ENCODE measurements at places on chromosomes 5 and 9.

- DNase-seq: no peak
These were observed 46.6 kb downstream of the ATP10B start for GRCh38 chr5:160805376-160805775.

- no peak for DNase-seq
These were observed 178.8 kb downstream of the TMEM161B start for GRCh38 chr5:88089719-88090390.

GRCh38 chr5:174794931-174795672 lies 70.7 kb downstream of the MSX2 start:
- no peak for DNase-seq

GRCh38 chr9:136935651-136936050 lies 8.9 kb downstream of the FBXW5 start:
- DNase-seq: no peak

DNA sequence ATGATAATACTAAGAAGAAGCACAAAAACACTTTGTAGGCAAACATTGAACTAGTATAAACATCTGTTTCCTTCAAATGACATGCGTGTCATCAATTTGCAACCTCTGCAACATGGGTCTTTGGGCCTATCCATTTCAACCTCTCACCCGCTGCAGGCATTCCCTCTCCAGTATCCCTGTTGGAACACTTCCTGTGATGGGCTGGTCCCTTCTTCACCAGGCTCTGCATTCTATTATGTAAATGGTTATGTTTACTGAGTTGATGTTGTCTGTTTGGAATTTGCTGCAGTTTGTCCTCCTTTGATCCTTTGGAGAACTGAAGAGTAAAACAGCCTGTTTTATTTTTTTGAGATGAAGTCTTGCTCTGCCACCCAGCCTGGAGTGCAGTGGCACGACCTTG lies 16.6 kb upstream of the TBC1D2 start:
- DNase-seq: no peak

DNA sequence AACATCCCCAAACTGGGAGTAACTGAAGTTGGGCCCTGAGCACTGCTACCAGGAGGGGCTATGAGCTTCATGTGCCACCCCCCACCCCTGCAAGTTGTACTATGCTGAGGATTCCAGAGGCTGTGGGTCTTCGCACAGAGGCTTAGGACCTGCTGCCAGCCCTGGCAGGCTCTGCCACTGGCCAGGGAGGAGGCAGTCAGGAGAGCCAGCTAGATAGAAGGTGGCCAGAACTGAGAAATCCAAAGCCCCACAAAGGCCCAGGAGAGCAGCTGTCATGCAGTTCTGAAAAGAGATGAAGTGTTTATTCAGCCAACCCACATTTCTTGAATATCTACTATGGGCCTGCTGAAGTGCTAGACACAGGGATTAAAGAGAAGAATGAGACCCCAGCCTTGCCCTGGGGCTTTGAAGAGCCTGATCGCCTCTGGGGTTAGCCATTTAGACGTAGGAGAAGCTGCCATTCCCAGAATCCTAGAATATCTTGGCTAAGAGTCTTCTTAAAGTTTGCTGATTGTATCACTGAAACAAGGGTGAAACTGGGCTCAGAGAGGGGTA lies 1.4 kb downstream of the ALAD start:
- DNase-seq: no peak

DNA sequence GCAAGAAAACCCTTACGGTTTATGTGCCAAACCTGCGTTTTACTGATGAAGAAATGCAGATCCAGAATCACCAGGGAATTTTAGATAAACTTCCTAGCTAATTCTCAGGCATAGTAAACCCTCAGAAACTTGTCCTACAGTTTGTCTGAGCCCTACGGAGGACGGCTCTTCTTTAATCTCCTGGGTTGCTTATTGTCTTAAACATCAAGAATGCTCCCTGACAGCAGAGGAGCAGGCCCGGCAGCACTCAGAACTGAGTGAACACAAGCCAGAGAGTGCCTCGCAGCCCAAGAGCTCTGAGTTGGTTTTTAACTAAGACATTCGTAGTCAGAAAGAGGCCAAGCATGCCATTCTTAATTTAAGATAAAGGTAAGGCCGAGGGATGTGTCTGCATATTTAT lies 114.7 kb upstream of the ERCC6L2 start:
- DNase-seq: no peak

- no peak for DNase-seq
These were observed 172.2 kb upstream of the GRAMD2B start for GRCh38 chr5:126251024-126251423.

- no peak for DNase-seq
These were observed 19.4 kb downstream of the SNX24 start for GRCh38 chr5:122864842-122865241.

DNA sequence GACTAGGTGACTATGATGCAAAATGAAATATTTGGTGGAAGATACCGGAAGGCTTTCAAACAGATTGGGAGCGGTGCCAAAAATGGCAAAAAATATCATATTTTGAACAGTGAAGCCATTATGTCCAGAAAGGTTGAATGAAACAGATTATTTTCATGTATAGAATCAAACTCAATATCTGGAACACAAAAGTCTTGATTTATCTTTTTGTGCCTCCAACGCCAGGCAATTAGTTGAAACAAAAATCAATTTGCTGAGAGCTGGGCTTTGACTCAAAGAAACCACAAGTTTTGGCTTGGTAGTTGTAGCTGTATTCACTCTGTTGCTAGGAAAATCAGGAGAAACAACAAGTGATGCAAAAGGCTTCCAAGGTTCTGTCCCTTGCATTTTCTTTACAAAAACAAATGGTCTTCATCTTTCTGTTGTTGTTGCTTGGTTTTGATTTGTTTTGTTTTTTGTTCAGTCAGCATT lies 421.7 kb upstream of the TYRP1 start:
- no peak for DNase-seq

- no peak for DNase-seq
These were observed 9.5 kb upstream of the NANS start for GRCh38 chr9:98047002-98047401.

- DNase-seq: no peak
These were observed 31.4 kb downstream of the XPA start for GRCh38 chr9:97665742-97666141.

DNA sequence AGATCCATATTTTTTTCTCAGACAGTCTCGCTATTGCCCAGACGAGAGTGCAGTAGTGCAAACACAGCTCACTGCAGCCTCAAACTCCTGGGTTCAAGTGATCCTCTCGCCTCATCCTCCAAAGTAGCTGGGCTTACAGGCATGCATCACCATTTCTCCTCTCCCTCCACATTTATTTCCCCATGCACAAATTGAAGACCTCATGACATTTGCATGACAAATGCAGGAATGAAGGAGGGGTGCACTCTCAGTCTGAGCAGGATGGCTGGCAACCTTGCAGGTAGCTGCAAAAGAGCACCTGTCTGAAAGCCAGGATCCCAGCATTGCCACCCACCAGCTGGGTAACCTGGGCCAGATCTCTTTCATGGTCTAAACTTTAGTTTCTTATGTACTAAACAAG lies 111.2 kb downstream of the SH3TC2 start:
- DNase-seq: no peak

DNA sequence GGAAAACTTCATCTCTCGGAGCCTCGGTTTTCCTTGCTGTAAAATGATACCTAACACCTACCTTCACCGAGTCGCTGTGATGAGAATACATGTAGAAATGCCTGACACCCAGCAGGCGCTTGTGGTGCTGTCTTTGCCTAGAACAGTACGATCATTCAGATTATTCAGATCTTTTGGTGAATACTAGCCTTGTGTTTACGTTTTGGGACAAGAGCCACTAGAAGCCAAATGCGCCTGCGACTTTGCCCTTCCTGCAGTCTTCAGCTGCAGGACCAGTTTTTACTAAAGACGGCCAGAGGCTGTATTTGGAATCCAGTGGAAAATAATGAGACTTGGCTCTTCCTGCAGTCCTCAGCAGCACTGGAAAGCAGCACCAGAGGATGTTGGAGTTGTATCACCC lies 189.6 kb downstream of the TRIO start:
- no peak for DNase-seq

DNA sequence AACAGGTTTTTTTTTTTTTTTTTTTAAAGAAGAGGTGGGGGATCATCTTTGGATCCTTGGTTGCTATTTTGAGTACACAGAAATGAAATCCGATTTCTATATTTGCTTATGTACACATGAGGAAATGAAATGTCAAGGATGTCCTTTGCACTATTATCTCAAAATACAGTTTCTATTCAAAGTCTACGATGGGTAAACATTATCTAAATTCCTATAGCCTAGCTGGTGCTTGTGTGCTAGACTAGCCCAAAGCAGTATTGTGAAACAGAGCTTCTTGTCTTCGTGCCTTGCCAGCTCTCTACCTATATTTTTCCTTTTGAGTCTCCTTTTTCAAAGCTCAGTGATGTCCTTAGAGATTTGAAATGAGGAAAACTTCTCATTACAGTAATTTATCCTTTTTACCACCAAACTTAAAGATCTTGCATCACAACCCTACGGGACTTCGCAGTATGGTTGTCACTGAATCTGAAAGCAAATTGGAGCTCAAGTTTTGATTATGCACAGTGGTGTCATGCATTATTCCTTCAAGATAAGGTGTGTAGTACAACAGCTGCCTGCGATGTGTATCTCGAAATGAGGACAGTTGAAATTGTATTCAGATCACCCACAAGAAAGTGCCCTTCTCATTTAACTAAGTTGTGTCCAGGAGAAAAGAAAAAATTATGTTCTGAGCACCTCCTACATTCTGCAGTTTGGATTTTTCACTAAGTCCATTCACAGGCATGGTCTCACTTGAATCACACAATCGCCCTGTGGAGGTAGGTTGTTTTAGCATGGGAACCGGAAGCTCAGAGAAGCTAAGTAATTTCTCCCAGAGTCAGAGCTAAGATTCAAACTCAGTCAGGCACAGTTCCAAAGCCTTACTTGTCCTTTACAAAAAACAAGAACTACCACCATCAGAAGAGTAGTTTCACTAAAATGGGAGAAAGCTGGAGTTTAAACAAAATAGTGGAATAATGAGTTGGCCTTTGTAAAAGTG lies 379.0 kb downstream of the GLIS3 start:
- DNase-seq: no peak

- no peak for DNase-seq
These were observed 7.2 kb upstream of the ARSI start for GRCh38 chr5:150309886-150310239.

GRCh38 chr5:155019601-155020226 lies 6.2 kb downstream of the KIF4B start:
- DNase-seq: no peak

GRCh38 chr9:97761879-97762278 lies 64.7 kb upstream of the XPA start:
- no peak for DNase-seq

GRCh38 chr5:145971108-145971507 lies 34.7 kb downstream of the SH3RF2 start:
- DNase-seq: no peak

- DNase-seq: no peak
These were observed 199.8 kb downstream of the GDNF start for GRCh38 chr5:37640088-37640487.

- DNase-seq: no peak
These were observed 131.2 kb downstream of the ROR2 start for GRCh38 chr9:91818647-91819403.

GRCh38 chr9:71683598-71684235 lies 84.6 kb downstream of the CEMIP2 start:
- DNase-seq: no peak

- DNase-seq: no peak
These were observed 164.5 kb upstream of the PHYKPL start for GRCh38 chr5:178396796-178397720.

- DNase-seq: no peak
These were observed 162.4 kb downstream of the ZDHHC21 start for GRCh38 chr9:14530841-14531240.

GRCh38 chr9:76302543-76302942 lies 91.7 kb downstream of the RFK start:
- DNase-seq: no peak

DNA sequence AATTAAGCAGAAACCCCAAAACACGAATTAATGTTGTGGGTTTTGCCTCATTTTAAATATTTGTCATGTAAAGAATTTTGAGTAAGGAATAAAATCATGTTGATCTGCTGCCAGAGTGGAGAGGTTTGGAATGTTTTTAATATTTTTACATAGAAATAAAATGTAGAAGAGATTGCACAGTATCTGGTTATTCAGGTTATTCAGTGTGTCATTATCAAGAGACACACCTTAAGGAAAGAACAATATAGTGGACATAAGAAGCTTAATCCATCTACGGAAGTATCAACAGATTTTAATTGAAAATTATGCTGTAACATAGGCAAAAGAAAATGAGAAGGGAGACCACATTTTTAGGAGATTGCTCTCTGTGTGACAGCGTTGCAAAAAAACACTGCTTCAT lies 410.4 kb downstream of the MED10 start:
- no peak for DNase-seq

DNA sequence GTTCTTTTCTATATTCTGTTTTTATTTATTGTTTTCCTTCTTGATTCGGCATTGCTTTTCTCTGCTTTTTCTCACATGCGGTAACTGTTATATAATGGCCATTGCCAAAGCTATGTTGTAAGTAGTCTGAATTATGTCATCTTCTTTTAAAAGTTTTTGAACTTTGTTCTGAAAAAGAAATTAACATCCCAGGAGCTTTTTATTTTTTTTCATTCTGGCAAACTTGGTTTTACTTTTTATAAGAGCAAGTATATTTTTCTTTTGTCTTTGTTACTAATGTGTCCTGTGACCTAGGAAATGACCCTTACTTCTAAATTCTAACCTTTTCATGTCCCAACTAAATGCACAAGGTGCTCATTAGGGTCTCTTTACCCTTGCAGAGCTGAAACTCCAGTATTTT lies 26.7 kb upstream of the IZUMO3 start:
- no peak for DNase-seq

DNA sequence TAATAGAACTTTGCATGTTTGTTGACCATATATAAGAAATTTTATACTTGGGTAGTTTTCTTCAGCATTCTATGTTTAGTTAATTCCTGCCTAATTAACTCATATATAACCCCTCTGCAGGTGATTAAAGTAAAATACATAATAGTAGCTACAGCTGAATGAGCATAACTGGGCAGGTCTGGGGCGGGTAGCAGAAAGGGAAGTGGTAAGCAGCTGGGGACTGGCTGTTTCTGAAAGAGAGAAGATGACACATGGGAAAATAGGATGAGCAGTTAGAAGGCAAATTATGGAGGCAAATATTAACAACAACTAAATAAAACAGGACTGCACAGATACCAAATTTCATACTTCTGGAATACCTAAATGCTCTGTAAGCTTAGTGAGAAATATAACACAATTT lies 128.1 kb downstream of the CPLANE1 start:
- no peak for DNase-seq

DNA sequence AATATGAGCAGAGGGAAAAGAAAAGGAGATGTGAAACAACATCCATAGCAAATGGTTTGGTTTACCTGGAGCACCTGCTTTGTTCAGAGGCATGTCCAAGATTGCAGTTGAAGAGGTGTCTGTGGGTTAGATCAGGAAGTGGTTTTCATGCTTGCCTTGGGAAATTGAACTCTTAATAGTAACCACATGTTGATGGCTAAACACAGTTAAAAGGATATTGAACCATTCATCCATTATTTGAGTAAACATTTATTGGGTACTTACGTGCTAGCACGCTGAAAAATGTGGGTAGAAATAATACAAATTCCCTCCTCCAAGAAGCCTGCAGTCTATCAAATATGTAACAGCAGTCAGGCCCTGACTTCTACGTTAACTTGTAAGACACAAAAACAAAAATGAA lies 235.7 kb upstream of the TNC start:
- DNase-seq: no peak

- no peak for DNase-seq
These were observed 11.5 kb downstream of the SQSTM1 start for GRCh38 chr5:179832039-179832745.

GRCh38 chr5:110687485-110687884 lies 39.0 kb downstream of the TMEM232 start:
- DNase-seq: no peak

GRCh38 chr5:108278285-108279240 lies 103.3 kb downstream of the FBXL17 start:
- no peak for DNase-seq
